ENCODE measurements at places on chromosomes 12 and 14. TPM values are rescaled to one million over a fixed set of nuclear protein-coding genes. Genes with fewer than 3 reads are reported as not detected.

- DNase-seq: no peak
These were observed 29.0 kb downstream of the ACTN1 start for GRCh38 chr14:68950111-68950510.

MYBPC1 gene
- polyA plus RNA-seq: not detected

DNA sequence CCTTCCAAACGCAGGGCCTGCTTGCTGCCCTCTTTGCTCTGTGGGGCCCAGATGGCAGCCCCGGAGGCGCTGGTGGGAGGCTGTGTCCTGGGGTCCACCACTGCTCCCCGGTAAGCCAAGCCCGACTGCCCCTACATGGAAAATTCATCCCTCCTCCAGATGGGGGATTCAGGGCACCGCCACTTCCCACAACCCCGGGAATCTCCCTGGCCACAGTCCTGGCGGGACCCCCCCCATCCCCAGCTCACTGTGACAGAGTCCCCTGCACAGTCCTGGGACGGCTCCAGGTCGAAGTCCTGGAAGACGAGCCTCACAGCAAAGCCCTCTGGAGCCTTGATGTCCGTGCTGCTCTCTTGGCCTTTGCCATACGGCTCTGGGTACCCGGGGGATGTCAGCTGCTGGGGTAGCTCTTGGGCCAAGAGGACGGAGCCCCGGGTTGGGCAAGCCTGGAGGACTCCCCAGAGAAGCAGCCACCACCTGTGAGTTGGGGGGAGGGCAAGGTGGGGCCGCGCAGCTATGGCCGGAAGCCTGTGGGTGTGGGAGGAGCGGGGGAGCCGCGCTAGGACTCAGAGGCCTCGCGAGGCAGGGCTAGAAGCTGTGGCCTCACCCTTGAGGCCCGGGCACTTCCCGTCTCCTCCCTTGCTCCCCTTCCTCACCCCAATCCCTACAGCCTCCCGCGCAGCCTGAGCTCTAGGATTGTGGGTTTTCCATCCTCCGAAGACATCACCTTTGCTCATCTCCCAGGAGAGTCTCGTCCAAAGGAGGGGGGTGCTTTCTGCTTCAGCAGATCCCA is 815 bp downstream of the C1RL start:
- peak; percentile 50 for DNase-seq

- no peak for DNase-seq
These were observed 99.9 kb downstream of the PHETA1 start for GRCh38 chr12:111268738-111269572.

LTBP2 gene
- 4.9 TPM for polyA plus RNA-seq
